Right atrium auricular region (tissue), 2 donors: ENCODE measurements at places on chromosomes 5 and 9. TPM values are rescaled to one million over a fixed set of nuclear protein-coding genes. Genes with fewer than 3 reads are reported as not detected.

Gene PFN3
- not detected for total RNA-seq

DNA sequence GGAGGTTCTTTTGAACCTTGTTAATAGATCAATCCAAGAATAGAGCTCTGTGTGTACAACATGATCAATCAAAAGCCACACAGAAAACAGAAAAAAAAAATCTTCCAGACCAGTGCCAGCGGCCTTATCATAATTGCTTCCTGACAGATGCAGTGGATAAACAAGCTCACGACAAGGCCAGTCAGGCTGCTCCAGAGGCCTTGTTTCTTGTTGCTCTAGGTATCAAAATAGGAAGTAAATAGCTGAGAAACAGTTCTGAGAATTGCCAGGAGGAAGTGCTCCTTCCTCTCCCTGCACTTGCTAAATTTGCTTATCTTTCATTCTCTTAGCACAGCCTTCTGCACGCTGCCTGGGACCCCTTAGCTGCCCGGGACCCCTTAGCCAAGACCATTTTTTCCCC, 199.0 kb upstream of the TARS1 start:
- H3K4me1 ChIP-seq: no peaks in the 10 kb centered on the region
- DNase-seq: no peak
- no peak overlapping the region for H3K4me3 ChIP-seq
- H3K36me3 ChIP-seq: no peaks in the 10 kb centered on the region
- H3K27ac ChIP-seq: no peak overlapping the region

- H3K4me3 ChIP-seq: no peak overlapping the region
- peaks cover 6% of the 10 kb centered on the region for H3K36me3 ChIP-seq
- no peaks in the 10 kb centered on the region for H3K27me3 ChIP-seq
- H3K27ac ChIP-seq: no peak overlapping the region
These were observed 38.7 kb downstream of the ASS1 start for GRCh38 chr9:130483371-130483971.

Gene BNC2
- total RNA-seq: 68.3 TPM

Gene CARD9
- total RNA-seq: 0.15 TPM

DNA sequence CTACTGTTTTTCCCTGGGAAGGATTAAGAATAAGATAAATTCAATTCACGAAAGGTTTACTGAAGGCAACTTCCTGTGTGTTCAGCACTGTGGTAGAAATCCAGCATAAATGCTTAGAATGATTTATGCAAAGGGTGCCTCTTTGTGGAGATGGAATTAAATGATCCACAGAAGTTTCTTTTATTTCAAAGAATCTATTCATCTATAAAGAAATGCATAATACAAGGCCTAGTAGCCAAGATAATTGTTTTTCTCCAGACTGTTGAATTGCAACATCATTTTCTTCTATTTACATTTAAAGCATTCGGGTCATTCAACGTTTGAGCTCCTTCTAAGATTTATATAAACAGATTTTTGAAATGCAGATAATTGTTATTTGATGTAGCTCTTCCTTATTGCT, 138.8 kb upstream of the NFIL3 start:
- H3K4me1 ChIP-seq: no peaks in the 10 kb centered on the region
- no peak overlapping the region for H3K27ac ChIP-seq
- DNase-seq: no peak

Gene TMEM174
- total RNA-seq: not detected

DNA sequence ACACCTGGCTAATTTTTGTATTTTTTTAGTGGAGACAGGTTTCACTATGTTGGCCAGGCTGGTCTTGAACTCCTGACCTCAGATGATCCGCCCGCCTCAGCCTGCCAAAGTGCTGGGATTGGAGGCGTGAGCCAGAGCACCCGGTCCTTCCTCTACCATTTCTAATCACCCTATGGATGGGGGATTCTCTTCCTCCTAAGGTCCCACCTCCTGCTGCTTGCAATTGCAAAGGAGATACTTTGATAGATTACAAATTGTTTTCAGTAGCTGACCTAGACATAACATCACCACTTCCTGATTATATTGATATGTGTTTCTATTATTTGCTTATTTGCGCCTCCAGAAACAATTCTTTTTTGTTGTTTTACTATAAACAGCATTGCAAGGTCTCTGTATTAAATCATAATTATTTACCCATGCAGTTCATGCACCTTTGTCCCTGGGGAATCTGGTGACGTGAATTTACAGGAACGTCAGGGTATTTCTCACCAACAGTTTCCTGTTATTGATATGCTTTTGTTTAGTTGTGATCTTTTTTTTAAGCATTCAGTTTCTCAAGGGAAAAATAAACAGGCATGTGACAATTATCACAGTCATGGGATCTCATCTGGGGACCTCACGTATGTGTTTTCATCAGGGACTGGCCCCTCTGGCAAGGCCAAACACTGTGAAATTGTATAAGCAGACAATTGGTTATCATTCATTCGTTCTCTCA, 43.2 kb downstream of the ESM1 start:
- no peak for DNase-seq
- no peak overlapping the region for H3K4me3 ChIP-seq
- no peak overlapping the region for H3K27ac ChIP-seq
- no peaks in the 10 kb centered on the region for H3K27me3 ChIP-seq
- H3K4me1 ChIP-seq: no peaks in the 10 kb centered on the region
- H3K36me3 ChIP-seq: no peaks in the 10 kb centered on the region

DNA sequence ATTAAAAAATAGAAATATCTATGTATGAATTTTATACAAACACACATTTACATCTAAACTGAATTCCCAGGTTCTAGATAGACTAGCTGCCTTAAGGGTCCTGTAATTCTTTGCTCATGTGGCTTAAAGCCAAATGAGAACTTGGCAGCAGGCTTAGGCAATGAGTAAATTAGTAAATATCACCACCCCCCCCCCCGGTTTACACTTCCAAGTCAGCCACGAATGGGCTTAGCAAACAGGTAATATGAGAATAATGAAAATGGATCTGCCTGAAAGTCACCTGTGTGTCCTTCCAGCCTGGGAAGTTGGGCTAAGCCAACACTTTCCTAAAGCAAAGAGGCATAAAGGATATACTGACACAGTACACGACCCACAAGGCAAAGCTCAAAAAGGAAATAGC, 108.6 kb downstream of the KLHL3 start:
- no peak for DNase-seq
- no peak overlapping the region for H3K4me3 ChIP-seq
- no peaks in the 10 kb centered on the region for H3K36me3 ChIP-seq
- no peaks in the 10 kb centered on the region for H3K27me3 ChIP-seq
- H3K4me1 ChIP-seq: peaks cover 57% of the 10 kb centered on the region

GRCh38 chr5:6573651-6574101, 59.2 kb downstream of the NSUN2 start:
- peaks cover 9% of the 10 kb centered on the region for H3K4me1 ChIP-seq
- H3K4me3 ChIP-seq: no peak overlapping the region
- no peaks in the 10 kb centered on the region for H3K36me3 ChIP-seq
- H3K27me3 ChIP-seq: no peaks in the 10 kb centered on the region

- no peak for DNase-seq
- H3K36me3 ChIP-seq: no peaks in the 10 kb centered on the region
- no peak overlapping the region for H3K4me3 ChIP-seq
- no peaks in the 10 kb centered on the region for H3K27me3 ChIP-seq
These were observed 652.2 kb upstream of the RGMB start for GRCh38 chr5:98121036-98121936.

DNA sequence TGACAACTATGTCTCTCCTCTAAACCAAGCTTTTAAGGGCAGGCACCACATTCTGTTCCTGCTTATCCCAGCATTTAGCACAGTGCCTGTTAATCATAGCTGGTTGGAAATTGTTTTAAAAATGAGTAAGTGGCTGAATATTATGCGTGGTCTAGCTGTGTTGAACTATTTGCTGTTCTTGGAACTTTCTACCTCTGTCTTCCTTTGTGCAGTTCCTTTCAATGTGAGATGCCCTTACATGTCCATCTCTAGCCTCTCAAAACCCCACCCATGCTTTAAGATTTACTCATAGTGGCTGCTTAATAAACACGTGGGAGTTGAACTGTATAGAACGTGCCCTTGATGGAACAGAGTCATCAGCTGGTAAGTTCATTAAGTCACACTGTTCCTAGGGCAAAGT, 34.5 kb downstream of the C9orf57 start:
- DNase-seq: no peak
- no peaks in the 10 kb centered on the region for H3K27me3 ChIP-seq
- no peak overlapping the region for H3K4me3 ChIP-seq
- H3K36me3 ChIP-seq: no peaks in the 10 kb centered on the region
- no peaks in the 10 kb centered on the region for H3K4me1 ChIP-seq

GRCh38 chr5:143297756-143298155, 105.7 kb downstream of the NR3C1 start:
- H3K27me3 ChIP-seq: no peaks in the 10 kb centered on the region
- H3K27ac ChIP-seq: no peak overlapping the region
- no peak overlapping the region for H3K4me3 ChIP-seq
- no peaks in the 10 kb centered on the region for H3K4me1 ChIP-seq
- peaks cover 57% of the 10 kb centered on the region for H3K36me3 ChIP-seq

GRCh38 chr9:76203373-76203772, 190.9 kb downstream of the RFK start:
- no peaks in the 10 kb centered on the region for H3K36me3 ChIP-seq
- no peaks in the 10 kb centered on the region for H3K27me3 ChIP-seq
- no peak for DNase-seq
- H3K27ac ChIP-seq: no peak overlapping the region

GRCh38 chr9:32589083-32589723, 16.2 kb upstream of the NDUFB6 start:
- no peaks in the 10 kb centered on the region for H3K27me3 ChIP-seq
- no peak overlapping the region for H3K4me3 ChIP-seq
- H3K27ac ChIP-seq: no peak overlapping the region
- no peaks in the 10 kb centered on the region for H3K36me3 ChIP-seq

- H3K4me1 ChIP-seq: peaks cover 12% of the 10 kb centered on the region
- no peak overlapping the region for H3K27ac ChIP-seq
- H3K4me3 ChIP-seq: no peak overlapping the region
- H3K36me3 ChIP-seq: no peaks in the 10 kb centered on the region
These were observed 19.1 kb downstream of the PTGS1 start for GRCh38 chr9:122389799-122390481.

DNA sequence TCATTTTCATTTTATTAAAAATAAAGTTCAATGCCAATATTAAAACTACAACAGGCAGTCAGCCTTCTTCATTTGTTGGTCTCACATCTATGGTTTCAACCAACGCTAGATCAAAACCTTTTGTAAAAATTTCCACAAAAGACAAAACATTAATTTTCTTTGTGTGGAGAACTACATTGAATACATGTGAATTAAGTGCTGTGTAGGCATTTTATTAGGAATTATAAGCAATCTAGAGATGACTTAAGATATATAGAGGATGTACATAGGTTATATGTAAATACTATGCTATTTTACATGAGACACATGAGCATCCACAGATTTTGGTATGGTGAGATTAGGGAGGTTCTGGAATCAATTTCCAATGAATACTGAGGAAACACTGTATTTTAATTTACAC, 94.2 kb downstream of the CYLC2 start:
- H3K27ac ChIP-seq: no peak overlapping the region
- no peak for DNase-seq
- H3K4me3 ChIP-seq: no peak overlapping the region
- no peaks in the 10 kb centered on the region for H3K36me3 ChIP-seq

Gene LCN15
- 1.4 TPM for total RNA-seq

Gene MOB3B
- 0.85 TPM for total RNA-seq

Gene PCDHA4
- total RNA-seq: 0.43 TPM

Gene ACSL6
- 0.71 TPM for total RNA-seq

GRCh38 chr5:40410231-40410861, 269.4 kb upstream of the PTGER4 start:
- H3K27ac ChIP-seq: peak overlapping the region; percentile 29
- H3K4me1 ChIP-seq: no peaks in the 10 kb centered on the region
- H3K36me3 ChIP-seq: no peaks in the 10 kb centered on the region
- no peak overlapping the region for H3K4me3 ChIP-seq

Gene MYMK
- not detected for total RNA-seq

GRCh38 chr5:38888041-38888440, 42.2 kb downstream of the OSMR start:
- peaks cover 34% of the 10 kb centered on the region for H3K36me3 ChIP-seq
- H3K4me3 ChIP-seq: no peak overlapping the region
- no peak overlapping the region for H3K27ac ChIP-seq
- no peaks in the 10 kb centered on the region for H3K27me3 ChIP-seq
- H3K4me1 ChIP-seq: no peaks in the 10 kb centered on the region
- no peak for DNase-seq

DNA sequence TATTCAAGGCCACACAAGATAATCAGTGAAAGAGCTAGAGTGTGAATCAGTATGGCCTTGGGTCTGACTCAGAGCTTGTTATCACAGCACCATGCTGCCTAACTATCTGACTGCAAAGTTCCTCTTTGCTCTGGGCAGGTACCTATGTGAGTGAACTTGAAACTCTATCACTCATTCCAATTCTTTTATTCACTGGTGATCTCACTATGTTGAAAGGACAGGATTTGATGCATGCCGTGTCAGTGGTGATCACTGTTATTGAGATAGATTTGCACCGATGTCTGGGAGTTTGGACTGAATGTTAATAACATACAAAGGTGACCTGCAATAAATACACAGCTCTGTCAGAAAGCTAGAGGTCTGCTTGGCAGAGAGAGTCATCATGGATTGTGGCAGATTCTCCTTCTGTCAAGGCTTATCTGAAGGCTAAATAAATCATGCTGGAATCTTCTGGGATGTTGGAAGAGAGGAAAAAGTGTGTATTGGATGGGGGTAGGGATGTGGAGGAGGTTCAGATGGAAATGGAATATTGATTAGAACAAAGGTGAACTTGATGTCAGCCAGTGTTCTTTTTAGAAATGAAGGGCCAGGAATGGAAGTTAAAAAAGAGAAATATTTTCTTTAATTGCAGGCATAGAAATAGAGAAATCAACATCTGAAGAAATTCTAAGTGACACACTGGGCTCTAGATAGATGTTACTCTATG, 91.8 kb upstream of the TNC start:
- no peak overlapping the region for H3K4me3 ChIP-seq
- peaks cover 11% of the 10 kb centered on the region for H3K4me1 ChIP-seq
- no peaks in the 10 kb centered on the region for H3K27me3 ChIP-seq
- no peaks in the 10 kb centered on the region for H3K36me3 ChIP-seq
- no peak for DNase-seq
- H3K27ac ChIP-seq: no peak overlapping the region

DNA sequence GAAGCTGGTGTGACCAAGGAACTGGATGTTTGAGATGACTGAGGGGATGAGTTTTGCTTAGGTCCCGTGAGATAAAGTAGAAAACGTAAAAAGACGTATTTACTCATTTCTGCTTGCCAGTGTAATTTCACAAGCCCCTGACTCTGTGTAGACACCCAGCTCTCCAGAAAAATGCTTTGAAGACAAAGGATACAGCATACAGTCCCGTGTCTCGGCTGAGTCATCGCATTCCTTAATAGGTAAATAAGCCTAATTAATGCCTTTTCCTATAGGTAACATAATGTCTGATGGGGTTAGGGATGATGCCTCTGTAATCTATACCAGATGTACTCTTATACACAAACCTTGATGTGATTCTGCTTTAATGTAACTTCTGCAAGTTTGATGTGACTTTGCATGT, 20.2 kb downstream of the S100Z start:
- no peak for DNase-seq
- no peaks in the 10 kb centered on the region for H3K27me3 ChIP-seq
- no peaks in the 10 kb centered on the region for H3K36me3 ChIP-seq
- no peak overlapping the region for H3K27ac ChIP-seq

Gene KCNMB1
- total RNA-seq: 0.74 TPM

Gene NR5A1
- not detected for total RNA-seq
